ENCODE measurements at places on chromosomes 16 and 17.
A peak's percentile ranks its signal among the peaks of the same experiment; 100 is the strongest.

DNA sequence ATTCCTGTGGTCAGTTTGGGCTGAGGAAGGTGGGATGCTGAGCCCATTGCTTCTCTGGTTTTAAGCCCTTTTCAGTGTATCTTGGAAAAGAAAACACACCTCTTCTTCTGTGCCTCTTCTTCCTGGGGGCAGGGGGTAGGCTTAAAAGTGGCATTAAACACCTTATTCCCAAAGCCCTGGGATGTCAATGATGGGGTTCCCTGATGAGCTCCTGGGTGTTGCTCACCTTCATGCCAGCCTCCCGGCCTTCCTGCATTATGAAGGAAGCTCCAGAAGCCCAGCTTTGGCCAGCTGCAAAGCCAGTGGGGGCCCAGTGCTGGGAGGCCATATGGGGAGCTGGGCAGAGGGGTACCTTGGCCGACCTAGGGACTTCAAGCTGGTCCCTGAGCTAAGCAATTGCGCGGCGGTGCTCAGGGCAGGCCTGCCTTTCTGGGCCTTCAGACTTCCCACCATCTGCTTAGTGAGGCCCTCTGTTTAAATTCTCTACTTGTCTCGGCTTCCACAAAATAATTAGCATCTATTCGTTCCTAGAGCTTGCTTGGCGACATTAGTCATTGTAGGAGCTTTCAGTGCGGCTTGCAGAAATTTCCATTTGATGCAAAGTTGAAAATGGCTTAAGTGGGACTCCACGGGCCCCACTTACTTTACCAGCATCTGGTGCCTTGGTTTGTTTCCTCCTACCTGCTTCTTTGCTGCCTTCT lies 121.7 kb upstream of the NLRP1 start:
- no peaks in the 10 kb centered on the region for H3K36me3 ChIP-seq
- peaks cover 31% of the 10 kb centered on the region for H3K27me3 ChIP-seq
- no peak overlapping the region for H3K4me3 ChIP-seq
- no peaks in the 10 kb centered on the region for H3K4me1 ChIP-seq
- no peak overlapping the region for H3K27ac ChIP-seq
- no peak for DNase-seq

DNA sequence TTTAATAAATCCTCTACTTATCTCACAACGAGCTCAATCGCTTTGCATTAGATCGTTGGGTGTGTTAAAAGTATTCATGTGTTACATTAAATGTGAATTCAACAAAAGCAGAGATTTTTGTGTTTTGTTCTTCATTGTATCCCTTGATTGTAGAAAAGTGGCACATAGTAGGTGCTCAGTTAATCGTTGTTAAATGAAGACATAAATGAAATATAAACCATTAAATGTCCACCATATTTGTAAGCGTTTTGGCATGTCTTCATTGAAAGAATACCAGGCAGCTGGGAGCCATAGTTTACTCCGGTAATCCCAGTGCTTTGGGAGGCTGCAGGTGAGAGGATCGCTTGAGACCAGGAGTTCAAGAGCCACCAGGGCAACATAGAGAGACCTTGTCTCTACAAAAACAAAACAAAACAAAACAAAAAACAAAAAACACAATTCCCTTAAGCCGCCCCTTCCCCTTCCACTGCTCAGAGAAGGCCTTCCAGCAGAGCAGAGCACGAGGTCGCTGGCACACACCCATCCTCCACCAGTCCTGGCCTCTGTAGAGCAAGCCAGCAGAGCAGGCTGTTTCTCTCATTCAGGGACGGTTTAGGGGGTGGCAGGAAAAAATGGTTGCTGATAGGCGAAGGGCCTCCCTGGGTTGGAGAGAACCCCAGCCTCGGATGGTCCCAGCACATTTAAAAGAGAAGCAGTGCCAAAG lies 673 bp upstream of the CHD9 start:
- H3K27me3 ChIP-seq, result no peaks in the 10 kb centered on the region
- DNase-seq, result no peak
- H3K4me1 ChIP-seq, result peaks cover 57% of the 10 kb centered on the region
- peak overlapping the region; percentile 93 for H3K27ac ChIP-seq
- peaks cover 6% of the 10 kb centered on the region for H3K36me3 ChIP-seq

GRCh38 chr16:73000020-73000906 lies 47.7 kb downstream of the ZFHX3 start:
- peak overlapping the region; percentile 52 for H3K27ac ChIP-seq
- no peak for DNase-seq
- no peak overlapping the region for H3K4me3 ChIP-seq
- peaks cover 32% of the 10 kb centered on the region for H3K36me3 ChIP-seq
- H3K4me1 ChIP-seq, result peaks cover 66% of the 10 kb centered on the region

- peaks cover 5% of the 10 kb centered on the region for H3K36me3 ChIP-seq
- H3K27me3 ChIP-seq, result no peaks in the 10 kb centered on the region
- H3K4me1 ChIP-seq, result peaks cover 15% of the 10 kb centered on the region
- no peak overlapping the region for H3K4me3 ChIP-seq
- DNase-seq, result peak; percentile 12
These were observed 90.8 kb downstream of the STX8 start for GRCh38 chr17:9484789-9485188.

DNA sequence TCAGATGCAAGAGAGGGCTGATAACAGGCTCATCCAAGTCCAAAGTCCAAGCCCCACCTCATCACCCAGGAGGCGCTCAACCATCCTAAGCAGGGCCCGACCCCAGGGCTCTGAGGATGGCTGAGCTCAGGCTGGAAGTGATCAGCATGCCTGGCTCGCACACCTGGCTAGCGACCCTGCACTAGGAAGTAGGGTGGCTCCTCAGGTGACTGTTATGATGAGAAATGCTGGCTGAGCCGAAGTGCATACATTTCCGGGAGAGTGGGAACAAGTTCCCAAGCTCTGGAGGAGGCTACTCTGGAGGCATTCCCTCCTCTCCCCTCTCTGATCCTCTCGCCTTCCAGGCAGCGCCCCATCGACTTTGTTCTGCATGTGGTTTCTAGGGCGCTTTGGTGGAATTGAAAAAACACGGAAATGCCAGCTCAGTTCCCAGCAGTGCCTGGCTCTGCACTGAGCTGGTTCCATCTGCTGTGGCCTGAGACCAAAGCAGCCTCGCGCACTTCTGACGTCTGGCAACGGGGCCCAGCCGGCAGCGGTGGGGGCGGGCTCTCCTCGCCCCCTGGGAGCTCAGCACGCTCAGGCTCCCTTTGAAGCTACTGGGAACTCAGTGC lies 130.3 kb downstream of the IRF8 start:
- no peak for DNase-seq
- peaks cover 62% of the 10 kb centered on the region for H3K27me3 ChIP-seq
- no peak overlapping the region for H3K4me3 ChIP-seq
- no peak overlapping the region for H3K27ac ChIP-seq
- H3K36me3 ChIP-seq, result peaks cover 4% of the 10 kb centered on the region

DNA sequence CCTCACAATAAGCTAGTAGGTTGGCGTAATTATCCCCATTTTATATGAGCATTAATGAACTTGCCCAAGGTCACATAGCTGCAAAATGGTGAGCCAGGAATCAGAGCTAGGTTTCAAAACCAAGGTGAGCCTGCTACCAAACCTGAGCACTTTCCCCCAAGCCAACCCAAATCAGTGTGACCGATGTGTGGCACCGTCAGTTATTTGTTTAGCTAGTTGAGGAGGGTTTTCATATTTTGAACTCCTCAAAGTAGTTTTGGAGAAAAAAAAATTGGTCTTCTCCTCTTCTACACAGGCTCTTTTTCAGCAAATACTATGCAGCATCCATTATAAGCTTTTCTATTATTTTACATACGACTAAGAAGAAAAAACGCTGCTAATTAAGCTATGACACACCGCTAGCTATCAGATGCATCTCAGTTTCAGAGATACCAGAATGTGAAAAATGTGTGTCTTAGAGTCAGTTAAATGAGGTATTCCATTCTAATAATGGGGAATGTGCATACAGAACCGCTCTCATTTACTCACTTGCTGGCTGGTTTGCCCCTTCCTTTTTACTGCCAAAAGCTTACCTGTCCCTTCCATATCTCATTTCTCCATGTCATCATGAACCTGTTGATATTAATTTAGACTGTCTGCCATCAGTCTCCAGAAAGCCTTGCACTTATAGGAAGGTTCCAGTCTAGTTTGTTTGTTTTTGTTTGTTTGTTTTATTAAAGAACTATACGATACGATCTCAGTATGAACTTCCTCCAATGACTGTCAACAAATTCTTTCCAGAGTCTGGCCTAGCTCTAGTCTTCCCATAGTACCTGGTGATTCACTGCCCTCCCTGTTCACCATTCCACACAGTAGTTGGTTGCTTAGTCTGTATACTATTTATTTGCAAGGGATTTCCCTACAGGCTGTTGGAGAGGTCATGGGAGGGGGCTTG lies 2.2 kb upstream of the TBX4 start:
- H3K4me1 ChIP-seq, result peaks cover 15% of the 10 kb centered on the region
- no peak overlapping the region for H3K4me3 ChIP-seq
- H3K36me3 ChIP-seq, result no peaks in the 10 kb centered on the region
- no peak overlapping the region for H3K27ac ChIP-seq
- no peak for DNase-seq

DNA sequence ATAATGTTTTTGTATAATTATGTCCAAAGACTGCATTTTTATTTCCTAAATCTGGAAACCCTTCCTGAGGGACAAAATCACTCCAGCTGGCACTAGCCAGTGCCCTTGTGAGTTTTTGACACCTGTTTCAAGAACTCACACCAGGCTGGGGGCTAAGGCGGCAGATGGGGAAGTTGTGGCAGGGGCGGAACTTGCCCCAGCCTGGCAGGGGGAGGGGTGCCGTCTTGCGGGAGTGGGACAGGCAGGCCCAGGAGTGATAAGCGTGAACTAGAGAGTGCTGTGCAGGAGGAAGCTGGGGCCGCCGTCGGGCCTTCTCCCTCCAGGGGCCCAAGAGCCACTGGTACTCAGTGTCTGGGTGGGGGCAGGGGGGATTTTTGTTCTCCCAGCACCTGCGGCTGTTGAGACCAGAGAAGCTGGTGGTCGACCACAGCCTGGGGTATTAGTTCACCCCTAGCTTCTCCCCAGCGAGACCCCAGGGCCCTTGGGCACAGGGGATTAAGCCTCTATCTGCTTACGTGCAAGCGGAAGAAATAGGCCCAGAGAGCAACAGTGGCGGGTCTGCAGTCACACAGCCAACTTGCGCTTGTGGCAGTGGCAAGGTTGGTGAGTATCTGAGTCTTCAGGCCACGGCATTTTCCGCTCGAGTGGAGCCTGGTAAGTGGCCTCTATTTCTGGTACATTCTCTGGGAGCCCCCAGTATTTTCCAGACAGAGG lies 40.2 kb upstream of the PLCG2 start:
- H3K27me3 ChIP-seq, result peaks cover 1% of the 10 kb centered on the region
- DNase-seq, result no peak
- no peaks in the 10 kb centered on the region for H3K36me3 ChIP-seq
- no peaks in the 10 kb centered on the region for H3K4me1 ChIP-seq
- H3K4me3 ChIP-seq, result no peak overlapping the region

Data from HFFc6 (cell line).